D721Med (cell line): ENCODE measurements at places on chromosomes 1 and 21.

GRCh38 chr1:215681041-215681440 lies 113.9 kb downstream of the KCTD3 start:
- DNase-seq: no peak

DNA sequence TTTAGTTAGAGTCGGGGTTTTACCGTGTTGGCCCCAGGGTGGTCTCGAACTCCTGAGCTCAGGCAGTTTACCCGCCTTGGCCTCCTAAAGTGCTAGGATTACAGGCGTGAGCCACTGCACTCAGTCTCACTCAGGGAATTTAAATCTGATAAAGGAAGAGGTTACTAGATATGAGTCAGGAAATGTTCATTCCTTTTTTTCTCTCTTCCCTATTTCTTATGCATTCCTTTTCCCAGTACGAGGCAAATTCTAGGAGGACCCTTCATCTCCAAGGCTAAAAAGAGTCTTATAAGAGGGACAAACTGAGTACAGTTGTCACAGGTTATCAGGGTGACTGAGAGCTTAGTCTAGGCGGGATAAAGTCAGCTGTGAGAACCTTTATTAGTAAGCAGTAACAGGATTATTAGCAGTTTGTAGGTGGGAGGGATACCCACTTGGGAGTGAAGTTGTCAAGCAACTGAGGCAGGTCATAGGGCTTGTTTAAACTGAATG lies 9.1 kb downstream of the MACF1 start:
- no peak for DNase-seq

GRCh38 chr1:220642285-220642684 lies 47.9 kb upstream of the C1orf115 start:
- DNase-seq: no peak

GRCh38 chr1:8643542-8644536 lies 173.6 kb downstream of the RERE start:
- DNase-seq: no peak
